ENCODE measurements at places on chromosomes 7 and 10.
A peak's percentile ranks its signal among the peaks of the same experiment; 100 is the strongest.

- DNase-seq, result peak; percentile 91
Measured at GRCh38 chr10:5534880-5535856, 10.4 kb downstream of the CALML3 start.

DNA sequence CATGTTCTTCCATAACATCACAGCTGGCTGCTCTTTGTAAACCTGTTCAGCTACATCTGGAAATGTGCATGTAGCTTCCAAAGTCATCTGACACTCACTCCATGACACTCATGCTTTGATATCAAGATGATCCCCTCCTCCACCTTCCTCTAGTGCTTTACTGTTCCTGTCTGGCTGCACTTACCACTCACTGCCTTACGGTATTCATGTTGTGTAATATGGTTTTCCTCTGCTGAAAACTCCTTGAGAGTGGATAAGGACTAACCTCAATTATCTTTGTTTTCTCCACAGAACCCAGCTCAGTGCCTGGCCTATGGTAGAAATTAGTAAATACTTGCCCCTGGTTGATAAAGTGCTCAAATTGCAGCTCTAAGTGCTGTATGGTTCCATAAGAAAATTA lies 483.9 kb downstream of the HTR7 start:
- DNase-seq, result no peak

DNA sequence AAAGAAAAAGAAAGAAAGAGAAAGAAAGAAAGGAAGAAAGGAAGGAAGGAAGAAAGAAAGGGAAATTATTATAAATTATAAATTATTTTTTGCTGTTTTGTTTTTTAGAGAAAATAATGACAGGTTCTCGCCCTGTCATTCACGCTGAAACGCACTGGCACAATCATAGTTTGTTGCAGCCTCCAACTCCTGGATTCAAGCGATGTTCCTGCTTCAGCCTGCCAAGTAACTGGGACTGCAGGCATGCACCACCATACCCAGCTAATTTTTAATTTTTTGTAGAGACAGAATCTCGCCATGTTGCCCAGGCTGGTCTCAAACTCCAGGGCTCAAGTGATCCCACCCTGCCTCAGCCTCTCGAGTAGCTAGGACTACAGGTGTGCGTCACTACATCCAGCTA lies 21.6 kb downstream of the MMD2 start:
- no peak for DNase-seq

GRCh38 chr7:32360127-32360526 lies 130.1 kb downstream of the LSM5 start:
- DNase-seq, result no peak

DNA sequence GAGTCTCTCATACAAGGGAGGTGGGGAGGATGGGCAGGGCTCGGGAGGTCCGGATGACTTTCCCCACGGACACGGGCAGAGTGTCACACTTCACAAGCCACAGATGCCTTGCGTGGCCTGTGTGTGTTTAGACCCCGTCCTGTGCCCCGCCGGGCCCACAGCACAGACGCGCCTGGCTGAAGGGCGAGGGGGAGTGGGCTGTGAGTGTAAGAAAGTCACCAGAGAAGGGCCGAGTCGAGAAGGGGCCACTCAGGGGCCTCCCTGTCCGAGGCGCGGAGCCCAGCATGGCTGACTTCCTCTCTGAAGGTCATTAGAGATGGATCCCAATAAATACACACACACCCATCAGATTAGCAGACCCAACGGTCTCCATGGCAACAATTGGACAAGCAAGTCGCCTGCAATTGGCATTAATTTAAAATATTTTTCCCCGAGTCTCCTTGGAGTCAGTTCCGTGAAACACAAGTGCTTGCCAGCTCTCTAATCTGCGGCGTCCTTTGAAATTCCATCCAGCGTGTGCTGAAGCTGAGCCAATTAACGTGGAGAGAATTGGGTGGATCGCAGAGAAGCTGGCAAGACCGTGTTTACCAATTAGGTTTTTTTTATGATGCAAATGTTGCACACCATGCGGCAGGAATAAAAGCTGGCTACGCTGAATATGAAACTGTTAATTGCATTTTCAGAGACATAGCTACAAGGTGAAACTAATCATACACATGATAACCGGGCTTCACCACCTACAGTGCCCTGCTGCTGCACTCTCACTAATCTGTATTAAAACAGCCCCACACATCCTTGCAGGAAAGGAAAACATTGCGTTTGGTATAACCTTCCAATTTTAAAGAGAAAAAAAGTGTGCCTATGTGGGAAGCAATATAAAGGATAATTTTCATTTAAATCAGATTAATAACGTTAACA lies 571.2 kb downstream of the PTPRN2 start:
- no peak for DNase-seq

- DNase-seq, result no peak
Measured at GRCh38 chr10:110762109-110762848, 109.4 kb upstream of the PDCD4 start.

DNA sequence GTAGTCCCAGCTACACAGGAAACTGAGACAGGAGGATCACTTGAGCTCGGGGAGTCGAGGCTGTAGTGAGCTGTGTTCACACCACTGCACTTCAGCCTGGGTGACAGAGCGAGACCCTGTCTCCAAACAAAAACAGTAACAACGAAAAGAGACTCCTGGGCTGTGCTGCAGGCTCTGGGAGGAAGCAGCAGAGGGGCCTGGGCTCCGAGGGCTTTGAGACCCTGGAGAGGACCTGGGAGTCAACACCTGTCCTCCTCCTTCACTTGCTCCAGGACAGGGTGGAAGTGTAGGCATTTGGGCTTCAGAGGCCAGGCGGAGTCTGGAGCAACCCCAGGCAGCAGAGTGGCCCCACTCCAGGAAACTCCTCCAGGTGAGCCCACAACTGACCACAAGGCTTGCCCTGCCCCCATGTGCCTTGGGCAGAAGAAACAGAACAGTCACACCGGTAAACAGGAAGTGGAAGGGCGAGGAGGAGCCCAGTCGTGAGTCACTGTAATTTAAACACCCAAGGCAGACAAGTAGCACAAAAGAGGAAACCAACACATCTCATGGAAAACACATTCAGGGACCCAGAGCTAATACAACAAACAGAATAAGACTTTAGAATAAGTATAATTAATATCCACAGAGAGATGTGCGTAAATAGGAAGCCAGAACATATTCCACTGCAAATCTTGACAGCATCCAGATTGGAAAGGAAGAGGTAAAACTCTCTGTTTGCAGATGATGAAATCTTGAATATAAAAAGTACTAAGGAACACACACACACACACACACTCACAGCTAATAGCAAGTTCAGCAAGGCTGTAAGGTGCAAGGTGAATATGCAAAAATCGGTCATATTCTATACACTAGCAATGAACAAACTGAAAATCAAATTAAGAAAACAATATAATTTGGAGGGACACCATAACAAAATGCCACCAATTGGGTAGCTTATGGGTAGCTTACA lies 20.5 kb upstream of the RASGEF1A start:
- DNase-seq, result no peak

DNA sequence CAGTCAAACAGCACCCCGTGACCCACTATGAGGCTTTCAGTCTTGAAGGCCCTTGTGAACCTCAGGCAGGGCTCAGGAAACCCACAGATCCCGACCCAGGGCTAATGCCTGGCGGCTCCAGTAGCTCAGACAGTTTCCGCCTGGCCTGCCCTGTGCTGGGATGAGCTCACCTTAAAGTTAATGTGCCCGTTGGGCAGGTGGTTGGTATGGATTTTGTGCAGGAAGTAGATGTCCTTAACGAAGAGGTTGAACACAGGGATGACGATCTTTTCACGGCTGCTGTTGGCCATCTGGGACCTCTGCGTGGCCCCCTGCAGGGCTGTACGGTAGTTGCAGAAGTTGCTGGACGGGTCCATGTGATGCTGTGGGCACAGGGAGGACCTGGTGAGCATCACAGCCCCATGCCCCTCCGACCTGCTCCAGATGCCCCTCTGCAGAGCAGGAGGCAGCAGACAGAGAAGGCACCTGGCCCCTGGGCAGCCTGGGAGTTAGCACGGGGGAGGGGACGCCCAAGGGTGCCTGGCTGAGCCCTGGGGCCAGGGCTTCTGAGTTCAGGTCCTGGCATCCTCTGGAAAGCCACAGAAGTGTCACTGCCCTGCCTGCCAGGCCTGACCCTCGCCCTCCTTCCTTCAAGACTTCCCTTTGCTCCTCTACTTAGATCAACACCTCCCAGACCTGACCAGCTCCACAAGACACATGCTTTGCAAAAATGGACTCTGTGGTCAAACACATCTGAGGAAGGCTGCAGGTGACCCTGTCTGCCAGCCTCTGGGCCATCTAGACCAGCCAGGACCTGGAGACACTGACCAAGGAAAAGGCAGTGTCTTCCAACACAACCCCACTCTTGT lies 59.8 kb downstream of the CSGALNACT2 start:
- no peak for DNase-seq

DNA sequence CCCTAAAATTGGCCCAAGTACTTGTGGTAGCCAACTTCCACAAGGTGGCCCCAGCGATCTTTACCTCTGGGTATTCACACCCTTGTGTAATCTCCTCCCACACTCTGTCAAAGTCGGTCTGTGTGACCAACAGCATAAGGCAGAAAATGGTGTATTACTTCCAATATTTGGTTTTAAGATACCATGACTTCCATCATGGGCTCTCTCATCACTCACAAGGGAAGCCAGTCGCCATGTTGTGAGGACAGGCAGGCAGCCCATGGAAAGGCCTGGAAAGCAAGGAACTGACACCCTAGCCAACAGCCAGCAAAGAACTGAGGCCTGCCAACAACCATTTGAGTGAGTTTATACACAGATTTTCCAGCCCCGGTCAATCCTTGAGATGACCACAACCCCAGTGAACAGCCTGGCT lies 91.0 kb upstream of the KMT2E start:
- DNase-seq, result peak; percentile 87

DNA sequence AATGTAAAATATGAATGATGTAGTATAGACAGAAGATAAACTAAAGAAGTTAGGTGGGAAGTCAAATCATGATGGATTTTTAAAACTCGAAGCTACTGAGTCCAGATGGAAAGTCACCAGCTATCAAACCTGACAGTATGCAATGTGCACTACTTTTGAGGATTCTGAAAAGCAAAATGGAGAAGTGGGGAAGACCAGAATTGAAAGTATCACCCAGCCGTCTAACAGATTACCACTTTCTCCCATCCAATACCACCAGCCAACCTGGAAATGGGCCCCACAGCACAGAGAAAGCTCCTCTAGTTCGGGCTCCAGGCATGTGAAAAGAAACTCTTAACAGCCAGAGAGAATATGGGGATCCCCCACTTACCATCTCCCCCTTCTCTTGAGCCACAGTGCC lies 67.9 kb upstream of the SRRM3 start:
- no peak for DNase-seq

GRCh38 chr10:34906067-34906965 lies 91.2 kb upstream of the PARD3 start:
- no peak for DNase-seq

DNA sequence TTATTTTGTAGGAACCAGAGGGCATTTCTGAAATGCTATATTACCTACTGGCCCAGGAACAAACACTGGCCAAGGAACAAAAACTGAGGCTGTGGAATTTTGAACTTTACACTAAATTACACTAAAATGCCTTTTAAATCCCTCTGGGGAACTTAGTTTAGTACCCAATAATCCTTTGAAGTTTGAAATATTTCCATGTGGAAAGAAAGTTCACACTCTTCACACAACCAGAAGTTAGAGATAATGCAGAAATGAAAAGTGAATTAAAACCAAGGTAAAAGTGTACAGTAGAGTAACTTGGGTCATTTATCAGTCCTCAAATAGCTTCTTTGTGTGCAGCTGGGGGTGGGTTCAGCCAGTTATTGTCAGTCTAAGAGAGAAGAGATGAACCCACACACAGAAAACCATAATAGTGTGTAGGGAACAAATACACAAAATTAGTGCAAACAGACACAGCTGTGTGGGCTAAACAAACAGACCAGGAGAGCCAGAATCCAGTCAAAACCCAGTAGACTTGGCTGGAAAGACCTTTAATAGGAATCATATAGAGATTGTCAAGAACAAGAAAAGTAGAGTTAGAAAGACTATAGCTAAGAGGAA lies 46.5 kb upstream of the DGKI start:
- DNase-seq, result no peak

DNA sequence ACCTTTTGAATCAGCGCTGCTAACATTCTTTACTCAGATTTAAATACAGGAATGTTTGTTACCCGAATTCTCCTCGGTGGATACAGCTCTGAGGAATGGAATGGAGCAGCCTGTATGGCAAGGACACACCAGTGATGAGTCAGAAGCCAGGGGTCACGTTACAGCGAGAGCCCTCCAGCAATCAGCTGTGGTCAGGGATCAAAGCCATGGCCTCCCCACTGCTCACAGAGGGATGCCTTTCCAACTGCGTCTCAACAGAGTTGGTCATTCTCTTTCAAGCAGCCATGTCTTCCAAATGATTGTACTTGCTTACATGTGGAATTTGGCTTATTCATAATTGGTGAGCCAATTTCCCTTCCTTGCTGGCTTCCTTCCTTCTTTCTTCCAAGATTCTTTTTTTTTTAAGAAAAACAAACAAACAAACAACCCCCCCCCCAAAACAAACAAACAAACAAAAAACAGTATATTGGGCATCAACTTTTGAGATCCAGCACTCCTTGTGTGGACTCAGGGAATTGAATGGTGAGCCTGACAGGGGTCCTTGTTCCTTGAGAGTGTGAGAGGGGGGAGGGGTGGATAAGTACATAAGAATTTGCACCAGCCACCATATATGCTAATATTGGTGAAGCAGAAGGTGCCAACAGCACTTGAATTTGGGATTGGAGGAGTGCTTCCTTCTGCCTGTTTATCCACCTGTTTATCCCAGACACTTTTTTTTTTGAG lies 100.2 kb downstream of the ATXN7L1 start:
- peak; percentile 100 for DNase-seq

GRCh38 chr7:119720541-119720940 lies 552.4 kb upstream of the KCND2 start:
- DNase-seq, result peak; percentile 60

DNA sequence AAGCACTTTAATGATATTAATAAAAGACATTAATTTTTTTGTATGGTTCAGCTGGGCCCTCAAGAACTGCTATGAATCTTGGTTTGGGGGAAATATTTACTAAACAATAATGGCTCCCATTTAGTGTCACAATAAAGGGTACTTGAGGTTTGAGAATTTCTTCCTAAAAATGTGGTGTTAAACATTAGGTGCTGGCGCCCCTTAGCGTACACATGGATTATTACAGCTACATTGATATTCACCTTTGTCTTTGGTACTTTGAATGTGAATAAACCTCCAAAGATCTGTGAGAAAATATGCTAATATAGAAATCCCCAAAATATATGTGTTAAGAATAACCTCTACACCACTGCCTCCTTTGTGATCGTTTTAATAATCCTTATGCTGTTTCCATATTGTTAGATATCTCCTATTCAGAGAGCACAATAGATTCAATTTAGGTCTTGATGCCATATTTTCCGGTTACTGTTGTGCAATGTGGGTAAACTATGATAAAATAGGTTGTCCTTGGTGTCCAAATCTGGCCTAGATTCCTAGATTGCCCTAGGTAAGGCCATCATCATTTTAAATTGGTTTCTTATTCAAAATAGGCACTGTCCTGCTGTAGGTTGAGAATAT lies 161.8 kb upstream of the CACNA2D1 start:
- DNase-seq, result peak; percentile 40

DNA sequence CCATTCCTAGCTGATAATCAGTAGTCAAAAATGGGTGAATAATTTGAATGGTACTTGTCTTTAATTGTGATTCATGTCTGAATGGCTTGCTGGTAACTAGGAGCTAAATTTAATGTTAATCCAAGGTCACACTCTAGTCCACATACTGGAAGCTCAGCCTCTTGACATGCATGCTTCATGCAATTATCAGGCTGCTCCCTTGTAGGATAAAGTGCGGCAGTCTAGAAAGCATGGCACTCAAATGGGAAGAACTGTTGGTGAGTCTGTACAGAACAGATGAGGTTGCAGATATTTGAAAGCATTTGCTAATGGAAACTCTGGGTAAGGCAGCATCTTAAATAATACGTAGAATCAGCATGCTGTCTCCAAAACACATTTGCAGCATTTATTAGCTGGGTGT lies 499.4 kb downstream of the AUTS2 start:
- DNase-seq, result no peak
